ENCODE measurements at places on chromosomes 2 and 18. TPM values are rescaled to one million over a fixed set of nuclear protein-coding genes. Genes with fewer than 3 reads are reported as not detected.

BCL2 gene
- total RNA-seq = 5.4 TPM

ALPI gene
- total RNA-seq = not detected

- no peak for DNase-seq
These were observed 510 bp downstream of the IL1RN start for GRCh38 chr2:113127646-113128570.

DNA sequence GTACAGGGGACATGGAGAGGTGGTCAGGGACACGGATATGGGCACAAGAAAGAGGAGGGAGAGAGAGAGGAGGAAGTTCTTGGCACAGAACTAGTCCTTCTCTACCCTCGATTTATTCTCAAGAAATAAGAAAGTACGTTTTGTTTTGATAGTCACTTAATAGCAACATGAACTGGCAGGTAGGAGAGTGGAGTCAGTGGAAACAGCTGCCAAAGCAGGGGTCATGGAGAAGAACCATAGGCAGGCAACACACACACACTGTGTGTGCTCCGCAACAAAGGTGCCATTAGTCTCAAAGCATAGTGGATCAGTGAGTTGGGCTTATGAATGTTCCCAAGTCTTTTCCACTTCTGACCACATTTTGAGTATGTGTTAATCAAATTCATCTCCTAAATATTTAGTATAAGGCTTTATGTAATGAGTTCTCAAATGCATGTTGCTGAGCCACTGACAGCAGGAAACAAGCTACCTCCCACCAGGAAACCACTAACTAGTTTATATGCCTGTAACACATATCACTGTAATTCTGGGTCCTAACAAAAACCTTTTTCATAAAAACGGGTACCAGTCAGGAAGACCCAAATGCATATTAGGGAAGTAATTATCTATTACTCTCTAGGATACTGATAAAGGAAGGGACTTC is 41.1 kb downstream of the IWS1 start:
- DNase-seq = no peak

DNA sequence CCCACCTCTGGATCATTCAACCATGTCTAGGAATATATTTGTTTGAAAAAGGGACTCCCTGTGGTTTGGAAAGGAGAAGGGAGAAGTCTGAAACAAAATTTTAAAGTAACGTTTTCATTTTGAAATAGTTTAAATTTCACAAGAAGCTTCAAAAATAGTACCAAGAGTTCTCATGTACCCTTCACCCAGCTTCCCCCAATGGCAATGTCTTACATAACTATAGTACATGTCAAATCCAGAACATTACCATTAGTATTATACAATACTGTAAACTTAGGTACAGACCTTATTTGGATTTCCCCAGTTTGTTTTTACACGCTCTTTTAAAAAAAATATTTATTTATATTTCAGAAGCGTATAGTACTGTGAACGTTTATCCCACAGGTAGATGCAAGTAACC is 4.0 kb upstream of the LYG2 start:
- DNase-seq = no peak

DNA sequence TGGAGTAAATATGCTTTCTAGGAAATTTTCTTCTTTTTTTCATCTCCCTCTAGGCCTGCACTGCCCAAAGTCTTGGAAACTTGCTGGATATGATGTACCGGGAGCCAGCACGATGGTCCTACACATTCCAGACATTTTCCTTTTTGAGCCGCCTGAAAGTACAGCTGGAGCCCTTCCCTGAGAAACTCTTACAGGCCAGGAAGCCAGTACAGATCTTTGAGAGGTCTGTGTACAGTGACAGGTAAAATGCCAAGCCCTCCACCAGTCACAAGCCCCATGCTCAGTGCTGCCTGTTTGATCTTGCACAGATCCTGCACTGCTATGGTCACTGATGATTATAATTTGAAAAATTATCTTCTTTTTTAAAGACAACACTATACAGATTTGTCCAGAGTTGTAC is 20.0 kb downstream of the DGUOK start:
- no peak for DNase-seq
